ENCODE measurements at places on chromosomes 16 and 17.

DNA sequence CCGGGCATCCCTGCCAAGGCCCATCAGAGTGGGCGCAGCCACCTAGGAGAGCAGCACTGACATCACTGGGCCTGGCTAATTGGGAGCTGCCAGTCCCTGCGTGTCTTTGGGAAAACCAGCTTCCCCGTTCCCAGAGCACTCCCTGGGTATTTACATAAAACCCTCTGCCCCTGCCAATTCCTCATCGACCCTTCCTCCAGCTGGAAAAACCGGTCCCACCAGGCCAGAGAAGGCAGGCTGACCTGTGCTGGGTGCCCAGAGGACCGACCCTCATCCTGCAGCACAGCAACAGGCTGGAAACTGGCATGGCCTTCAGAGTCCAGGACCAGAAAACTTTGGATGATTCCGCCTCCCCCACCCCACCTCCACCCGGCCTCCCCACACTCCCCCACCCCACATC, 8.2 kb upstream of the FOXN1 start:
- DNase-seq = no peak

GRCh38 chr17:17670701-17671305, 10.5 kb upstream of the RAI1 start:
- no peak for DNase-seq

DNA sequence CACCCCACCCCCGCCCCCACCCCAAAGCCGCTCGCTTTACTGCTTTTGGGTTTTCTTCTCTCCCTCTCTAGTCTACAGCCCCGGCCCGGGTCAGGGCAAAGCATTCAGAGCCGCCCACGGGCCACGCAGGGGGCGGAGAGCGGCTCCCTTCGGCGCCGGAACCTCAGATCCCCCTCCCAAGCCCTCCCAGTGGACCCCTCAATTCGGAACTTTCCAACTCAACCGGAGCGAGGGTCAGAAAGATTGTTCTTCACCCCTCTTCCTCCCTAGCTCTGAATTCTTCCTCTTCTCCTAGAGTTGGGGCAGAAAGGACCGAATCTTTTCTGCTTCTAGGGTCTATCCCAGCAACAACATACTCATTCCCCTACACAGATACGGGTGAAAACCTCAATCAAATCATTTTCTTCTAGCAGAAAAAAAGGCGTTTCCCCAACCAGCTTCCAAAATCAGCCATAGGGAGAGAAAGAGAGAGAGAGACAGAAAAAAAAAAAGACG, 1.0 kb downstream of the HOXB2 start:
- DNase-seq = no peak

- DNase-seq = no peak
Observed at GRCh38 chr17:8227238-8227581, 16.8 kb upstream of the AURKB start.

DNA sequence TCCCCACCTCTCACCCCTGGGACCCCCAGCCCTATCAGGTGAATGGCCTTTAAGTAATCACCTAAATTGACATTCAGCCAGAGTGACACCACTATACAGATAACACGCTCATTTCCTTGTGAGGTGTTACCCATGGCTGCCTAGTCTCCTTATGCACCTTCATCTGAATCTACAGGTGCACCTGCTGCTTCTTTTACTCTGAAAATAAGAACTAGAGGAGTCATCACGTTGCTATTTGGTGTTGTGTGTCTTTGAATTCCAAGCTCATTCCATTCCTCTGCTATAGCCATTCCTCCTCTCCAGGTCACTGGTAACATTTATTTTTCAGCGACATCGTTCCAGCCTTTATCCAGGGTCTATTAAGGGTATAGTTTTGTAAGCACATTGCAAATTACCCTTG, 9.8 kb downstream of the LGALS9 start:
- DNase-seq = no peak

- DNase-seq = no peak
Observed at GRCh38 chr17:68195667-68196393, 52.0 kb upstream of the AMZ2 start.

Data from Ammon's horn (tissue), 1 donor.